NCI-H1092 treated with DMSO at 0.1 percent for 48 hours (cell line): ENCODE measurements at places on chromosomes 1 and 21.

- DNase-seq = no peak
Observed at GRCh38 chr1:194045416-194045815, 859.0 kb upstream of the B3GALT2 start.

GRCh38 chr1:156728599-156729462 is at the start of gene ISG20L2:
Gene ISG20L2 (minus strand): TSS chr1:156728766. CDS start chr1:156727652, 1,114 bp downstream.
- peak; percentile 98 for DNase-seq

- no peak for DNase-seq
Observed at GRCh38 chr1:228278432-228278941, 70.6 kb downstream of the OBSCN start.

GRCh38 chr1:213829780-213830179 is 158.0 kb upstream of the PROX1 start:
- DNase-seq = no peak

GRCh38 chr1:14424325-14425002 is 174.0 kb upstream of the KAZN start:
- DNase-seq = no peak

DNA sequence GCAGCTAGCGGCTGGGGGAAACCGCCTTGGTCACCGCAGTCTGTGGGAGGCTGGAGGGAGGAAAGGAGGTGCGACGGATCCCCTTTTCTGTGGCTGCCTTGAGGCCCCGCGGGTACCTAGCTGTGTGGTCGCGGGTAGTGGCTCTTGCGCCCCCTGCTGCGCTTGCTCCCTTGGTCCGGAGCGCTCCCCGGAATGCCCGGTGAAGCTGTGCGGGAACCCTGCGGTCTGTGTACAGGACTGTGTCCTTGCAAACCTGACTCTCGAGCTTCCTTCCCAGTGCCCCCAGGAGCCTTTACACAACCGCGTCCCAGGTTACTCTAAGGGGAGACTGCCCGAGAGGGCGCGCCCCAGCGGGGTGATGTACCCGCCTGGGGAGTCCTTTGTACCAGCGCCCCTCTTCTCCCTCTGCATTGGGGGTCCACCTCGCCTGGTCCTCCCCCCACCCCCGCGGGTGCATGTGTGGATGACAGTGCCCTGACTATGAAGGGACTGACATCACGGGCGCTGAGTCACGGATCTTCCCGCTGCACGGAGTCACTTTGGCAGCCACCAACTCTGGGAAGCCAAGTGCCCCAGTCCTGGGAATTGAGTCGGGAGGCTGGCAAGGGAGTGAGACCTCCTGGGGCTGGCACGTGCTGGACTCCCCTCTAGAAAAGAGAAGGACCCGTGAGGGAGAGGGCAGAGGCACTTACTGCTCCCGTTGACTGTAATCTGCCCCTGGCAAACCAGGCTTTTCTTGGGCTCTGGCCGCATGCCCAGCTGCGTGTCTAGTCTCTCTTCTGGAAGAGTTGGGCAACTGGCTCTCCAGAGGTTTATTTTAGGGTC is 816 bp downstream of the IL6R start:
- DNase-seq = no peak

DNA sequence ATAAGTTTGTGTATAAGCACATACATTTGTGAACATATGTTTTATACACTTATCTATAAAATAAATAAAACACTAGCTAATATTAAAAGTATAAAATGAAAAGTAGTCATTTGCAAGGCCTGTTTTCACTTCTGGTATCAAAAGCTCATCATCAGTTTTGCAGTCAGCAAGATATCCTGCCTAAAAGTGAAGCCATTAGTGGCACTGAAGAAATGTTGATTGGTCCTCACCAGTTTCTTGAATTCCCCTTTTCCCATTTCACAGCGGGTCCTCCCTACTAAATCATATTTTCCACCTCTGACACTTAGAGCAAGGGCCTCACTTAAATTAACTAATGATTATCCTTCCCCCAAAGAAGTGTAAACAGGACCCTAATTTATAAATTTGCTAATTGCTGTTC is 6.7 kb downstream of the TBX15 start:
- DNase-seq = no peak

GRCh38 chr1:55051621-55052020 is 12.3 kb downstream of the PCSK9 start:
- DNase-seq = no peak

DNA sequence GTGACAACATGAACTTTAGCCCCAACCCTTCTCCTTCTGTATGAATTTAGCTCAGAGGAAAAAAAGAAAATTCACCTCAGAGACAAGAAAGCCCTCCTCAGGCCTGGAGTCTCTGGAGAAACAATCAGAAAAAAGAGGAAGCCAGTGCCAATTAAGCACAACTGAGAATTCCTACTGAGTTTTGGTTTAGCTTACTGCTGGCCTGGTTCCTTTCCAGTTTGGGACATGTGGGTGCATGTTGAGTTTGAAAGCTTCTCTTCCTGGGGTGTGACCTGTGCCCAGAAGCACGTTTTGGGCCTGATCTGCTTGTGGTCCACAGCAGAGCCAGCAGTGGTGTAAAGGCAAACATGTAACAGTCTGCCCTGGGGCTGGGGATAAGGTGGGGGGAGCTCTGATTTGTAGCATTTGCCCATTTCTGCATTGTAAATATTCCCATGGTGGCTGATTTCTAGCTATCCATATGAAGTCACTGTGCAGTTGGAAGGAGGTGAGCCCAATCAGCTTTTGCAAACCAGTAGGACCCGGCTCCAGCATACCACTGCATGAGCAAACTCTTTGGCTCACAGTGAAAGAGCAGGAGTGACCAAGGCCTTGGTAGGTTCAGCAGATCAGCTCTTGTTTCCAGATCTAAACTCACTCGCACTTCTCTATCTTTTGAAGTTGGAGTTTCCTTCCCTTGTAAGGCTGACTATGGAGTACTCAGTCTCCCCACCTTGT is 4.7 kb upstream of the THEM5 start:
- no peak for DNase-seq

- DNase-seq = no peak
Observed at GRCh38 chr1:153438599-153438998, 21.9 kb downstream of the S100A7 start.

DNA sequence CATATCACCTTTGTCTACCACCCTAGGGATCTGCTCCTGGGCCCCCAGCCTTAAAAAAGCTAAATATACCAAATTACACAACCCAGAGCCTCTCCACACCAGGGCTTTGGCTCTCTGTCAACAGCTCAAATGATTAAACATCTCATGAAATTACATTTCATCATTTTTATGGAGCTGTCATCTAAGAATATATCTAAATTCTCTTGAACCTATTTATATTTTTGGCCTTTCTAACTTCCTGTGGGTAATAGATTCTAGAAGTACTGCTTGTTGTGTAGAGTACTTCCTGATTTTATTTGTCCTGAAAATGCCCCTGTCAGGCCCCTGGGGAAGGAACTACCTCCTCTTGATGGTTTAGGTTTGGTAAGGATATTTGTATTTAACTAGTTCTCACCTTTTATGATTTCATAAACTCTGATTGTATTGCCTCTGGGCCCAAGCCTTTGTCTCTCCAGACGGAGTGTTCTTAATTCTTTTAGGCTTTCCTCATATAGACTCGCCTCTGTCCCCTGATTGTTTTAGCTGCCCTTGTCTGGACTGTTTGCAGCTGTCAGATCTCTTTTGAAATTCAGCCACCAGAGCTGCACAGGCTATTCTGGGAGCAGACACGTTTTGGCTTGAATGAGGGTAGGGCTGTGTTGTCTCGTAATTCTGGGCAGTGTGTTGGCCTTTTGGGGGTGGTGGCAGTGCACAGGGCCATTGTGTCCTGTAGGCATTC is 16.6 kb downstream of the MYOG start:
- DNase-seq = peak; percentile 63

- no peak for DNase-seq
Observed at GRCh38 chr1:159991513-159991912, 37.5 kb upstream of the SLAMF9 start.

DNA sequence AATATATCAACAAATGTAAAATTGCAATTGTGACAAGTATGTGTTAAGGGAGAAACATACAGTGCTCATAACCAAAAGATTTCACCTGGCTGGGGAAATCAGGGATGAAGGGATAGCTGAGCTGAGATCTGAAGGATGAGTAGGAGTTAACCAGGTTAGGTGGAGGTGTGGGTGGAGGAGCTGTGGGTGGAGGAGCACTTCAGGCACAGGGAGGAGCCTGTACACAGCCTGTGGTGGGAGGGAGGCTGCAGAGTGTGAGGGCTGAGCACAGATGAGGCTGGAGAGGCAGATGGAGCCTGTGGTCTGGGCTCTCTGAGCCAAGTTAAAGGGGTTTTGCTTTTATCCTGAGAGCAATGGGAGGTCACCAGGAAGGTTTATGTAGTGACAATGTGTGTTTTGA is 111.9 kb downstream of the XCL2 start:
- no peak for DNase-seq

DNA sequence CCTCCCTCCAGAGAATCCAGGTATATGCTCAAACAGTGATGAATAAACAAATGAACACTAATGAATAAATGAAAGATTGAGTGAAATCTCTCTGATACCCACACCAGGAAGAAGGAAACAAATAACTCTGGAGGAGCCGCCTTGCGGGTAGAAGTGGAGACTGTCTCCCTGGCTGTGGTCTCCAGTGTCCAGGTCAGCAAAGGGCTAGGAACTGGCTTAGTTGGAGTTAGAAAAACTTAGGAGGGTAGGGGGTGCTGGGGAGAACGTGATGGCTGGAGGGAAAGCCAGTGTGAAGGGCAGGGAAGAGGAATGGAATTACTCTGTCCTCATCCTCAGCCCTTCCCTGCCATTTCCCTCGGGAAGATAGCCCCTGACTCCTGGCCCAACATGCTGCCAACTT is 537 bp downstream of the RHBDL2 start:
- no peak for DNase-seq

DNA sequence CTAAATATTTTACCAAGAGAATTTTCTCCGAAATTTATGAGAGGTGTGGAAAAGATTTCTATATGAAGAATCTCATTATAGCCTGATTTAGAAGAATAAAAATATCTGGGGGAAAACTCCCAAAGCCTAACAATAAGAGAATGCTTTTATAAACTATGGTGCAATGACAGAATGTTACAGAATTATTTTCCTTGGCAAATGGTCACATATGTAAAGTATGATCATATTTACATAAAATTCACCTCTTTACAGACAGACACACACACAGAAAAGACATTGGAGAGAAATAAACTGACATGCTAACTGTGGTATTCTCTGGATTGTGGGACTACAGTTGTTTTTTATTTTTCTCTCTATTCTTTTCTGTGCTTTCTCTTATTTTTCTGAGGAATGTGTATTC is 226.3 kb upstream of the USP24 start:
- DNase-seq = no peak

- no peak for DNase-seq
Observed at GRCh38 chr1:87202922-87203655, 125.6 kb upstream of the LMO4 start.

DNA sequence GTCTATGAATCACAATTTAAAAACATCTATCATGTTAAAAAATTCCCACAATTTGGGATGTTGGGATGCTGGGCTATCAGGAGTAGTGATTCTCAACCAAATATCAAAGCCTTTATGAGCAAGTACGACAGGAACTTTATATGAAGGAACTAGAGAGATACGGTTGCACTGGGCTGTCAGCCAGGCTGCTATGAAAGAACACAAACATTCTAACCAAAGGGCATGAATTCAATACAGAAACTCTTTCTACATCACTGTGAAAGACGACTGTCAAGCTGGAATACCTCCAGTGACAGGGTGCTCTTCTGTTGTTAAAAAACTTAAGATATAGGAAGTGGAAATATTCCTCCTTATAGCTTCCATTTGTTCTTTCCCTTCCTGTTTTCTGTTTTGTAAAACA is 9.8 kb downstream of the CACNA1E start:
- DNase-seq = no peak

- DNase-seq = no peak
Observed at GRCh38 chr1:196442366-196442765, 165.9 kb downstream of the KCNT2 start.

- DNase-seq = no peak
Observed at GRCh38 chr21:34594566-34595234, 20.2 kb downstream of the RCAN1 start.

GRCh38 chr1:173202424-173203145 is 4.5 kb downstream of the TNFSF4 start:
- peak; percentile 5 for DNase-seq

DNA sequence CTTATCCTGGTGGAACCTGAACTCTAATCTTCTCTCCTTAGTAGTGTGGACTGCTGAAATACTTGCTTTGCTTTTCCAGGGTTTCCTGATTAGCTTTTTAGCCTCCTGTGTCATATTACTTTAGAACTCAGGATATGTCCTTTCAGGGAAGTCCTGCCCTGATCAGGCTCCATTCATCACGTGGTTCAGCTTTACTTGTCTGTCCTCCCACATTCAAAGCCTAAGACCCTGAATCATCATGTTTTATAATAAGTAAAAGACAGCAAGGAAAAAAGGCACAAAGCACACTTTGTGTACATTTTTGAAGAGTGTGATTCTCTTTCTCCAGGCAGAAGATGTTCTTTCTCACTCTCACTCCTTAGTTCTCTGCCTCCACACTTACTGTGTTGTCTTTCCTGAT is 70.6 kb downstream of the PATJ start:
- no peak for DNase-seq

GRCh38 chr21:45417256-45417950 is 12.4 kb downstream of the COL18A1 start:
- no peak for DNase-seq

GRCh38 chr1:108316545-108316944 is 72.7 kb upstream of the NBPF4 start:
- DNase-seq = no peak

DNA sequence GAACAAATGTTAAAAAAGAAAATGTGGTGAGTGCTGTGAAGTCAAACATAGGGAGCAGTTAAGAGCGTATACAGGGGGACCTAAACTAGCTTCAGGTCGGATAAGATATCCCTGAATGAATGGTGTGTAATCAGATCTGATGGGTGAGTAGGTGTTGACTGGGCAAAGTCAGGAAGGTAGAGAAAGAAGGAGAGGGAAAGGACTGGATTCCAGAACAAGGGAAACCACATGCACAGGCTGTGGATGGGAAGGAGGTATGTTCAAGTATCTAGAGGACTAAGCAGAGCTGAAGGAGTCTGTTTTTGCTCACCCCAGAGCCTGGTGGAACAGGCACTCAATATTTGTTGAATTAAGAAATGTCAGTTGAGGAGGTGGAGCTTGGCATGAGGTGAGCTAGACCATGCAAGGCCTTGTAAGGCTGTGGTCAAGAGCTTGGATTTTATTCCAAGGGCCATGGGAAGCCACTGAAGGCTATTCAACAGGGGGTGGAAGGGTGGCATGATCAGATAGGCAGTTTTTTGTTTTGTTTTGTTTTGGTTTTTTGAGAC is 27.4 kb downstream of the MAP7D1 start:
- DNase-seq = peak; percentile 25
